ENCODE measurements at places on chromosomes 5 and 9. TPM values are rescaled to one million over a fixed set of nuclear protein-coding genes. Genes with fewer than 3 reads are reported as not detected.

Gene WHRN
- 2.1 TPM for polyA plus RNA-seq

Gene DYNC2I2
- 55.3 TPM for polyA plus RNA-seq

Gene ZNF189
- 19.8 TPM for polyA plus RNA-seq

Gene DNAI1
- not detected for polyA plus RNA-seq

Gene CREB3
- 25.6 TPM for polyA plus RNA-seq

Gene ZNF454
- 3.1 TPM for polyA plus RNA-seq

Gene WASHC1
- 33.4 TPM for polyA plus RNA-seq

Gene MYMK
- polyA plus RNA-seq, result 82.7 TPM

Gene IER5L
- polyA plus RNA-seq, result 4.7 TPM

Gene BASP1
- polyA plus RNA-seq, result 19.4 TPM

Gene SREK1
- polyA plus RNA-seq, result 72.1 TPM

Gene ZBTB5
- 14.3 TPM for polyA plus RNA-seq
